ENCODE measurements at places on chromosomes 1 and 21.
A peak's percentile ranks its signal among the peaks of the same experiment; 100 is the strongest.

GRCh38 chr1:32946413-32946812 is 18.2 kb downstream of the RNF19B start:
- DNase-seq, result no peak

DNA sequence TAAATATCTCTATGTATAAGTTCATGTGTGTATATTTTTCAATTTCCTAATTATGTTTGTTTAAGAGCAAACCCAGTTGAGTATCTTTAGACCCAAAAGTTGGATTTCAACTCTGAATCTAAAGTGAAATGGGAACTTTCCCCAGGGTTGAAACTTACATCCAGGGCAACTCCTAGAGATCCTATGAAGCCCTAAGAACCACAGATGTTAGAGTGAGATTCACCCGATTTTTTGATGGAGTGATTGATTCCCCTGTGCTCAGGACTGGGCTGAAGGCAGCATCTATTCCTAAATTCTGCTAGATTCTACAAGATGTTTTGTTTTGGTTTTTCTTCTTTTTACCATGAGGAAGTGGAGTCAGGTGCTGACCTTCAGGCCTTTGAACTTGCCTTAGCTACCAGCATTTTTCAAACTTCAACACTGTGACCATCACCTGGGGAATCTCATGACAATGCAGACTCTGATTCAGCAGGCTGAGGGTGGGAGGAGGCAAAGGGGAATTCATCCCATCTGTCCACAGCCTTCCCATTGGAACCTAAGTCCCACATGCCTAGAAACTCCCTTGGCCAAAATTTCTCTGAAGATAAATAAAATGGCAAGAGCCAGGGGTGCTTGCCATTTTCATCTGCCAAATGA is 145.5 kb downstream of the ETS2 start:
- no peak for DNase-seq

- no peak for DNase-seq
Measured at GRCh38 chr1:91004145-91004544, 17.7 kb downstream of the ZNF644 start.

- DNase-seq, result no peak
Measured at GRCh38 chr1:225476100-225476511, 48.3 kb upstream of the LBR start.

- DNase-seq, result no peak
Measured at GRCh38 chr1:88298506-88298905, 385.6 kb upstream of the PKN2 start.

- peak; percentile 56 for DNase-seq
Measured at GRCh38 chr1:4172644-4173599, 272.9 kb upstream of the C1orf174 start.

GRCh38 chr21:42705746-42706374 is 52.4 kb downstream of the PDE9A start:
- DNase-seq, result no peak

DNA sequence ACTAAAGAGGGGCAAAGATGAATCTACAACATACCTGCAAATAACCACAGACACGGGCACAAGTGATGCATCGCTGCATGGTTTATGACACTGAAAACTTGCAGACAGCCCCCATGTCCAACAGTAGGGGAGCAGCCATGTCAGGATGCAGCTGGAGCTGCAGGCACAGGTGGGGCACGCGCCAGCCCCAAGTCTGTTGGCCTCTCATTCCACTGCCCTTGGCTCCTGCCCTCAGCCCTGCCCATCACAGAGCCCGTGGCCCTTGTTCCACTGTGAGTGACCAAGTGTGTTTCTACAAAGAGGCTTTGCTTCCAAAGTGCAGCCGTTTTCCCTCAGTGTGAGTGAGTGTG is 3.2 kb upstream of the PADI4 start:
- DNase-seq, result no peak

GRCh38 chr21:32457360-32457840 is 44.9 kb downstream of the EVA1C start:
- DNase-seq, result no peak

- DNase-seq, result no peak
Measured at GRCh38 chr1:90282811-90283210, 287.9 kb downstream of the ZNF326 start.

- no peak for DNase-seq
Measured at GRCh38 chr1:27000817-27001460, 7.4 kb downstream of the TRNP1 start.

DNA sequence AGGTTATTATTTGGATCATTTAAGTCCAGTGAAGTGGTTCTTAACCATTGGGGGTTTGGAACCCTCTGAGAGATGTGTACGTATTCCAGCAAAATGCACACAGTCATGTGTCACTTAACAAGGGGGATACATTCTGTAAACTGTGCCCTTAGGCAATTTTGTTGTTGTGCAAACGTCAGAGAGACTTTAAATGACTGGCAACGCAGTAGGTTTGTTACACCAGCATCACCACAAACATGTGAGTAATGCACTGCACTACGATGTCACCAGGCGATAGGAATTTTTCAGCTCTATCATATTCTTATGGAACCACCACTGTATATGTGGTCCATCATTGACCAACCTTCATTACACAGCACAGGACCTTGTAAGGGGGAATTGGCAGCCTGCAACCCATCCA is 11.9 kb downstream of the AHCYL1 start:
- no peak for DNase-seq

DNA sequence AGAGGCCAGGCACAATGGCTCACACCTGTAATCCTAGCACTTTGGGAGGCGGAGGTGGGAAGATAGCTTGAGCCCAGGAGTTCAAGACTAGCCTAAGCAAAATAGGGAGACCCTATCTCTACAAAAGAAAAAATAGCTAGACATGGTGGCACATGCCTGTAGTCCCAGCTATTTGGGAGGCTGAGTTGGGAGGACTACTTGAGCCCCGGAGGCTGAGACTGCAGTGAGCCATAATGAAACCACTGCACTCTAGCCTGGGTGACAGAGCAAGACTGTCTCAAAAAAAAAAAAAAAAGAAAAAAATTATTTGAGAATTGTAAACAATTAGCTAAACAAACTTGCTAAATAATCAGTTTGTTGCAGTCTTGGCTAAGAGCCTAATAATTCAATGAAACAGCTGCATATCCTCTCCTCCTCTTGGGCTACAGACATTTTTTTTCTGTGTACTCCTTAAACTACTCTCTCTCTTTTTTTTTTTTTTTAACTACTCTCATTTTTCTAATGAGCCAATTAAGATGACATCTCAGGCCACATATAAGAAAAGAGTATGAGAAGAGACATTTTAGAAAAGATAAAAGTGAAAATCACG is 10.5 kb upstream of the DNAJB4 start:
- no peak for DNase-seq

- DNase-seq, result no peak
Measured at GRCh38 chr1:232422098-232422497, 207.8 kb downstream of the SIPA1L2 start.

GRCh38 chr1:231040019-231040799 is at the start of gene FAM89A:
Gene FAM89A, minus strand, starts transcription at chr1:231040254. Its CDS starts 43 bp downstream, at chr1:231040211.
- DNase-seq, result peak; percentile 29

DNA sequence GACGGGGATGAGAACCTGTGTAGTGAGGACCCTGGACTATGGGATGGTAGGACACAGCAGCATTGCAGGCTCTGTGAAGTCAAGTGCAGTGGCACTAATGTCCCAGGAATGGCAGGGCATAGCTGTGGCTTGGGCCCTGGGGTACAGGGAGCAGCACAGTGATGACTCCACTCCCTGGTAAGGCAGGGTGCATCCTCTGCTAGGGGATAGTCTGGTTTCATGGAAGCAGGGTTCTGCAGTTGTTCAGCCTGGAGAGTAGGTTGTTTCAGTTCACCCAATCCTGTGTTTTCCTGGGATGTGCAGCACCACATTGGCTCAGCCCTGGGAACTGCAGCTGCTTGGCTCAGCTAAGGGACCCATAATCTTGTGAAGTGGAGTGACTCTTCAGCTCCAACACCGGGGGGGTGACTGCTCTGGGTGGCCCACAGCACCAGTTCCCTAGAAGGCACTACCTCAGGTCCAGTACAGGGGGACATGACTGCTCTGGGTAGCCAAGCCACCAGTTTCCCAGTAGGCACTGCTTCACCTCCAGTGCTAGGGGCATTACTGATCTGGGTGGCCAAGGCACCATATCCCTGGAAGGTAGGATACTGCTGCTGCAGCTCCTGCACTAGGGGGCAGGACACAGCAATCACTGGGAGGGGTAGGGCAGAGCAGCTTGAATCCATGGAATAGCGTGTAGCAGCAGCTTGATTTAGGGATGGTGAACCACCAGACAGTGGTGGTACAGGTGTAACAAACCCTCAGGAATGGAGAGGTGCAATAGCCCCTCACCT is 15.3 kb upstream of the C1orf185 start:
- no peak for DNase-seq

DNA sequence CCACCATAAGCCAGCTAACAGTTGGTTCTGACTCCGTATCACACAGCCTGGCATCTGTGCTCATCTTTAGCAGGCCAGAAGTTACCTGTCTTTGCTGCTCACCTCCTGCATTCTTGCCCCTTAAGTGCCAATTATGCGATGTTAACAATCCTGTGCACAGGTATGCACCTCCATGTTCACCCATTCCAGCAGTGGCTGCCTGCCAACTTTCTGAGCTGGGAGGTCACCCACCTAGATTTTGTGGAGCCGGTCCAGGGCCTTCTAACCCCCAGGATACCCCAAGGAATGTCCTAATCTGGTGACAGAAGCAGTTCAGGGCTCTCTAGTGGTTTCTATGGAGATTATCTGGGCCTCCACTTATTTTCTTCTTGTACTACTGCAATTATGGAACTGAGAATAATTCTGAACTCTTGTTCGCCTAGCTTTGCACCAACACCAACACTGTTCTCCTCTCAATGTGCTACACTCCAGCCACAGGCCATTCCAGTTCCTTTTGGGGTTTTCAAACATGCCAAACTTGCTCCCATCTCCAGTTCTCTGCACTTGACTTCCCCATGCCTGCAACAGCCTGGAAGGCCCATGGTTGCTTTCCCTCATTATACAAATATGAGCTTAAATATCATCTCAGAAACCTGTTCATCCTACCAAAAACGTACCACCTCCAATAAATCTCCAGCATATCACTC is 9.0 kb downstream of the BCAR3 start:
- no peak for DNase-seq

DNA sequence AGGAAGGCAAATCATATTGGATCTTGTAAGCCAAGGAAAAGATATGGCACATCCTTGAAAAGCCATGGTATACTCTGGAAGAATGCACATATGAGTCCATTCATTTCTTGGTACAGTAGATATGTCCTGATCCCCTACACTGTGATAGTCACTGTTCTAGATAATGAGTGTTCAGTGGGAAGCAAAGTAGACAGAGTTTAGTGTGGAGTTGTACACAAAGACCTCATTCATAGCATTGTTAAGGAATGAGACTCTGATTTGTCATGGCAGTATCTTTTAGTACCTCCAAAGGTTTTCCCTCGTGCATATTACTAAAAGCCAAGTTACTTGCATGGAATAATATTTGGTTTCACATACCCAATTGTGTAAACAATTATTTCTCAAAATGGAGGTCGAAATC is 204.7 kb downstream of the NFIA start:
- DNase-seq, result no peak
